ENCODE measurements at places on chromosomes 16 and 17.
A peak's percentile ranks its signal among the peaks of the same experiment; 100 is the strongest.

GRCh38 chr17:82783498-82783897, 31.6 kb downstream of the TBCD start:
- H3K4me3 ChIP-seq, result no peak overlapping the region
- H3K4me1 ChIP-seq, result peaks cover 8% of the 10 kb centered on the region
- no peak overlapping the region for H3K27ac ChIP-seq
- H3K27me3 ChIP-seq, result no peaks in the 10 kb centered on the region

- peak overlapping the region; percentile 88 for H3K4me3 ChIP-seq
- no peaks in the 10 kb centered on the region for H3K27me3 ChIP-seq
- DNase-seq, result no peak
- peak overlapping the region; percentile 100 for H3K27ac ChIP-seq
- H3K36me3 ChIP-seq, result peaks cover 8% of the 10 kb centered on the region
These were observed 887 bp downstream of the ZBTB4 start for GRCh38 chr17:7478276-7479212.

GRCh38 chr17:41625602-41626001, 1.2 kb upstream of the KRT17 start:
- H3K4me3 ChIP-seq, result no peak overlapping the region
- peak overlapping the region; percentile 99 for H3K27ac ChIP-seq
- H3K4me1 ChIP-seq, result peaks cover 19% of the 10 kb centered on the region
- peaks cover 8% of the 10 kb centered on the region for H3K27me3 ChIP-seq
- no peak for DNase-seq
- no peaks in the 10 kb centered on the region for H3K36me3 ChIP-seq

DNA sequence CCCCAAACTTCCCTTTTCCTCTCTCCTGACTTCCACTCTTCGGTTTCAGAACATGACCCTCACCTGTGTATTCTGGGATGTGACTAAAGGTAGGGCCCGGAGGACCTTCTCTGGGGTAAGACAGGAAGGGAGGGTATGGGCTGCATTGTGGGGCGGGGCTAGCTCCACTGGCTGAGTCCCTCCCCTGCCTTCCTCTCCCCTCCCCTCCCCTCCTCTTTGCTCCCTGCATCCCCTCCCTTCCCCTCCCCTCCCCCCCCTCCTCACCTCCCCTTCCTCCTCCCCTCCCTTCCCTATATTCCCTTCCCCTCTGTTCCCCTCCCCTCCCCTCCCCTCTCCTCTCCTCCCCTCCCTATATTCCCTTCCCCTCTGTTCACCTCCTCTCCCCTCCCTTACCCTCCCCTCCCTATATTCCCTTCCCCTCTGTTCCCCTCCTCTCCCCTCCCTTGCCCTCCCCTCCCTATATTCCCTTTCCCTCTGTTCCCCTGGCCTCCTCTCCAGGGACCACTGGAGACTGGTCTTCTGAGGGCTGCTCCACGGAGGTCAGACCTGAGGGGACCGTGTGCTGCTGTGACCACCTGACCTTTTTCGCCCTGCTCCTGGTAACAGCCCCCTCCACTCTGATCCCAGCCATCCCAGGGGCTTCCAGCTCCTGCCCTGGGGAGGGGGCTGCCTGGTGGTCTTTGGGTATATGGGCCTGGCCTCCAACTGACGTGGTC, 11.8 kb downstream of the ADGRG3 start:
- DNase-seq, result no peak
- no peaks in the 10 kb centered on the region for H3K27me3 ChIP-seq
- H3K4me3 ChIP-seq, result no peak overlapping the region
- no peaks in the 10 kb centered on the region for H3K36me3 ChIP-seq

- peaks cover 34% of the 10 kb centered on the region for H3K27me3 ChIP-seq
- H3K4me1 ChIP-seq, result peaks cover 10% of the 10 kb centered on the region
- DNase-seq, result peak; percentile 42
- no peaks in the 10 kb centered on the region for H3K36me3 ChIP-seq
- H3K4me3 ChIP-seq, result no peak overlapping the region
These were observed 10.5 kb upstream of the RBFOX3 start for GRCh38 chr17:79621151-79621943.

GRCh38 chr16:75432828-75433731, at the start of gene CFDP1:
Gene CFDP1, minus strand, starts transcription at chr16:75433503. Its CDS starts 151 bp downstream, at chr16:75433352.
- H3K27ac ChIP-seq, result peak within 1 kb of the TSS; percentile 94
- peak within 1 kb of the TSS; percentile 89 for H3K4me3 ChIP-seq
- DNase-seq, result peak; percentile 98
- peaks cover 8% of the 10 kb centered on the region for H3K36me3 ChIP-seq

DNA sequence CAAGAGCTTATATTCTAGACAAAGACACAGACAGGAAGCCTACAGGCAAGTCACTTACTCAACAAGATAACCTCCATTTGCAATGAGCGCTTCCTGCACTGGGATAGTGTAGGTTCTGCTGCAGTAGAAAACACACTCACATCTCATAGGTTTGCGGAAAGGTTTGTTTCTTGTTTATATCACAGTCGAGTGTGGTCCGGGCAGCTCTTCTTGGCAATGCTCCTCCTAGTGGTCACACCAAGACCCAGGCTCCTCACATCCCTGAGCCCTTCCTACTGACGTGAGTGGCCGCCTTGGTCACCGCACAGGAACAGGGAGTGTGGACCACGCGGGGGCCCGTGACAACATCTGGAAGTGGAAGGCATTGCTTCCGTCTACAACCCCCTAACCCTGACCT, 48.0 kb upstream of the RBFOX3 start:
- H3K4me1 ChIP-seq, result peaks cover 10% of the 10 kb centered on the region
- peak; percentile 60 for DNase-seq
- H3K36me3 ChIP-seq, result no peaks in the 10 kb centered on the region
- H3K27me3 ChIP-seq, result peaks cover 10% of the 10 kb centered on the region
- no peak overlapping the region for H3K27ac ChIP-seq
- H3K4me3 ChIP-seq, result no peak overlapping the region
